Activated T-helper 2 cell treated with anti-CD3 and anti-CD28 coated beads, Interferon-gamma antibody, Interleukin-2, Interleukin-4, amounts not matched to agents 10 μg/mL and 5 μg/mL and 100 μg/mL, durations not matched to agents 14 hours and 24 hours and 36 hours (primary cell): ENCODE measurements at places on chromosomes 3 and 15.

GRCh38 chr15:43268111-43269105 lies 1.7 kb upstream of the TGM5 start:
- DNase-seq = no peak

DNA sequence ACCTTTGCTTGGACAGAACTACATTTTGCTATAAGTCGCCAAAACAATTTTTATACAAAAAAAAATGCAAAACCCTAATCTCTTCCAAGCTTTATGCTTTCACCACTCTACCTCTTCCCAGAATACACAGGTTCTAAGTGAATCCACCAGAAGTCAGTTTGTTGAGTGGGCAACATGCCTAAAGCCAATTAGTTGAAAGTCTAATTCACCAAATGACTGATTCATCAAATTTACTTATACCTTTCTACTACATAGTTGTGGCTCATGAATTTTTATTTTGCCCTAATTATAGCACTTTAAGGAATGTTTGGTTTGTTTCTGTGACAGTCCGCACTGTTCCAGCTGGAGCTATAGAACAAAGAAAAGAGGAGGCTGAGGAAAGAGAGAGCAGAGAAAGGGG lies 265.9 kb upstream of the TGFBR2 start:
- DNase-seq = no peak

DNA sequence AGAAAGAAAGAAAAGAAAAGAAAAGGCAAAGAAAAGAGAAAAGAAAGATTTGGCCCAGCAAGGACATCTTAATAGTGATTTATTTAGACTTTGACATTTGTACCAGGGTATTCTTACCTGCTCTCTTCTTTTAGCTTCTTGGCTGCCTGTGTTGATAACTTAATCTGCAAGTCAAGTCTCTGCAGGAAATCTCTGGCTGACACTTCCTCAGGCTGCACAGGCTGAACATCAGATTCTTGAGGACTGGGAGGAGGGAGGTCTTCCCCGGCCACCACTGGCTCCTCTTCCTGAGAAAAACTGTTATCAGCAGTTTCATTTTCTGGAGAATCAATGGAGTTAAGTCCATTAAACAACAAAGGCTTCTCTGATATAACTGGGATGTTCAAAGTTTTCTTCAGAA lies 12.8 kb downstream of the LYSMD2 start:
- no peak for DNase-seq

DNA sequence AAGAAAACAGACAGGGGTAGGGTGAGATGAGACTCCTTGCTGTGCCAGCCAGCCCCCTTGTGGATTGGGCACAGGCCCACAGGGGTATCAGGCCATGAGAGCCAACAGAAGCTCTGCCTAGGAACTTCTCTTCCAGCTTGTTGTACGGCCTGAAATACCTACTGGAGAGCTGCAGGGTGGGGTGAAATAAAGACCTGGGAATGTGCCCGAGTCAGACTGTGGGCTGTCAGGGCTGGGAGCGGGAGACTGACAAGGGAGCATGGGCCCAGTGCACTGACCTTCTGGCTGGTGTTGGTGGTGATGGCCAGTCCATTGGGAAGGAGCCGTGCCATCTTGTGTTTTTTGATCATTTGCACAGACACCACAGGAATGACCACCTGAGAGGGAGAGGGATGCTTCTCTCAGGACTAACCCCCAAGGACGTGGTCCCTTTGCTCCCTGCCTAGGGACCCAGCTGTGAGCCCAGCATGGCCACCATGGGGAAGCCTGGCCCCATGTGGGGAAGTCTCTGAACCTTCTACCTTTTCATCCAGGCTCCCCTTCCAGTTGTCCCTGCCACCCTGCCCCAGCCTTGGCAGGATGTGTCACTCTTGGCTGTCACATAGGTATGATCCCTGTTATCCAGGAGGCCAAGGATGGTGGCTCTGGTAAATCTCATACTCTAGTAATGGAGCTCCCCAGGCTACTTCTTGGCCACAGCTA lies 30.7 kb downstream of the GRAMD2A start:
- no peak for DNase-seq

GRCh38 chr15:81060907-81061306 lies 60.2 kb downstream of the TLNRD1 start:
- no peak for DNase-seq

DNA sequence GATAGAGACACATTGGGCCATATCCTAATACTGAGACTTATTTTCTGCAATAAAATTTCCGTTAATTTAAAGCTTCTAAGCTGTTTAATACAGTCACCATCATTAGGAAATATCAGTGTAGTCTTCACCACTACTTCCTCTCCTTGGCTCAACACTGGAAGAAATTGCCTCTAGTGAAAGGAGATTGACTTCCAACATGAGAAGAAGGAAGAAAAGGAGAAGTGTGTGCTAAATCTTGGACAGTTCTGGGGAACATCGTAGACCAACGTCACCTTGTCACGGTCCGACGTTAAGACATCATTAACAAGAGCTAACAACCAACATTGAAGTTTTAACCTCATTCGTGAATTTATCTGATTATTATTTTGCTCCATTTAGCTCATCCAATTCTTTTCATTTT lies 987.0 kb upstream of the CFAP20DC start:
- no peak for DNase-seq

DNA sequence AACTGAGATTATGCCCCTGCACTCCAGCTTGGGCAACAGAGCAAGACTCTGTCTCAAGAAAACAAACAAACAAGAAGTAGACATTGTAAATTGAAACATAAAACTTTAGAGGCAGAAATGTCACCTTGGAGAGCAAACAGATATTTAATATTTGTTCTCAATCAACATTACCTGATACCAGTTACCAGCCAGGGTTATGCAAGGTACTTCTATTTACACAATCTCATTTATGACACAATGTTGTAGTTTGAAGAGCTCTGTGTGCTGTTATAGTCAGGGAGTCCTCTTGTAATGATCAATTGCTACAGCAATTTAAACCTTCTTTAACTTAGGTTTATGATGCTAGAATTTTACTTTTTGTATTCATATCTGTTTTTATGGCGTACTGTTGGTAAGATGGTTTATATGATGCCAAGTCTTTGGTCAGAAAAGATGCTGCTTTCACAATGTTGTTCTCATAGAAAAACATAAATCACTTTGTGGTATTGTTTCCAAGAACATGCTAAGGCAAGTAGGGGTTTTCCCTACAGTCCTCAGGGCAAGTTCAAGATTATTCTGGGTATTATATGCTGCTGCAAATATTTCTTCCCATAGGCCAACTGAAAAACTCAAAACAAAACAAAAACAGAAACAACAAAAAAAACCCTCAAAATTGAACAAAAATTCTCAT lies 173.5 kb downstream of the TNIK start:
- no peak for DNase-seq

GRCh38 chr3:42660131-42660715 lies 6.7 kb downstream of the ZBTB47 start:
- DNase-seq = no peak

DNA sequence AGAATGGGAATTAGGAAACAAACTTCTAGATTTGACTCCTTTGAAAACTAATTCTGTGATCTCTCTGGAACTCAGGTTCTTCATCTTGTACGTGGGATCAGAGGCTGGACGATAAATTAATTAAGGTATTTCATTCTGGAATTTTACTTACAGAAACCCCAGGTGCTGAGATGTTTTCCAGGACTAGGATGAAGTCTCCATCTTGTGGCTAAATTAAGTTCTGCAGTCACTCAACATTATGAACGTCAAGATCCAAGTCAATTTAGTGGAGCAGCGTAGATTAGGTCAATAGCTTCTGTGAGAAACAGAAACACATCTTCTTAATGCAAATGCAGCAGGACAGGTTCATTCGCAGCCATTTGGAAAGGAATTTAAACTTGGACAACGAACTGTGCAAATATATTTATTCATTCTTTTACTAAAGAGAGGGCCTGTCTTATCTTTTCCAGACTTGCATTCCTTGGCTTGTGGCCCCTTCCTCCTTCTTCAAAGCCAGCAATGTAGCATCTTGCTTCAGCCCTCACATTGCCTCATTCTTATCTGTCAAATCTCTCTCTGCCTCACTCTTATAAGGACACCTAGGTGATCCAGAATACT lies 26.7 kb upstream of the TMC3 start:
- no peak for DNase-seq

DNA sequence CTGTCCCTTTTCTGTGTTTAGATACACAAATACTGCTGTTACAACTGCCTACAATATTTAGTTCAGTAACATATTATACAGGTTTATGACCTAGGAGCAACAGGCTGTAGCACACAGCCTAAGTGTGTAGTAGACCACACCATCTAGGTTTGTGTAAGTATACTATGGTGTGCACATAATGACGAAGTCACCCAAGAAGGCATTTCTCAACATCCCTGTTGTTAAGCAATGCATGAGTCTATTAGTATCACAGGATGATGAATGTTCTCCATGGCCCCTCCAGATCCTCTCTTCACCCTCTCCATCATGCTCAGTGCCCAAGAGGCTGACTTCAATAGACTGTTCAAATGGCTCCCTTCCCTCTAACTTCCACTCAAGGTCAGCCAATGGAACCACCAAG lies 14.6 kb upstream of the SEC62 start:
- DNase-seq = no peak

- no peak for DNase-seq
Observed at GRCh38 chr3:190301591-190301990, 20.7 kb downstream of the CLDN1 start.

DNA sequence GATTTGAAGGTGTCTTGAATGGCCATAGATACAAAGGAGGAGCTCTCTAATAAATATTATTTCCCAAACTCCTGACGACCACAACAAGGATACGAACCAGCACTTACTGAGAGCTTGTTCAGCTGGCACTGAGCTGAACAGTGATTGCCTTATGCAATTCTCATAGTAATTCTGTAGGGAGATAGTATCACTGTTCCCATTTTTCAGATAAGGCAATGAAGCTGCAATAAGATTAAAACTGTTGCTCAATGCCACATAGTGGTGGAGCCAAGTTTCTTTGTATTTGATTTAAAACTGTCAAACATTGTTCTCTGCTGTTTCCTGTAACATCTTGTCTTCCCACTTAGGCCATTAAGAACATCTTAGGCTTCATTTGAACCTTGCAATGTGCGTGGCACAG lies 163.9 kb downstream of the RPLP1 start:
- no peak for DNase-seq

DNA sequence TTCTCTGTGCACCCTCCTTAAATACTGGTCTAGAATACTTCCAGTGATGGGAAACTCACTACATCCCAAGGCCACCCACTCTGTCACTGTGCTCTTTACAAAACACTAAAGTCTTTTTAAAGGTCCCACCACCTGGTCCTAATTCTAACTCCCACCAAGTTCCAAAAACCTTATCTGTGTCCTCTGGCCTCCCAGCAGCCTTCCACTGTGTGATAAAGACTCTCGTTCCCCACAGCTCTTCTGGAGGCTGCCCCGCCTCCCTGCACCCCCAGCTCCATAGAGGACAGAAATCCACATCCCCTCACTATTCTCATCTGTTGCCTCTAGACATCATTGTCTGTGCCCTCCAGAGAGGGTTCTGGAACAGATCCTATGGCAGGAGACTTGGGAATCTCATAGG lies 276.4 kb downstream of the FAM43A start:
- no peak for DNase-seq

GRCh38 chr15:51341366-51342226 lies at the start of gene GLDN:
Gene GLDN, plus strand, starts transcription at chr15:51341655. Its CDS starts 30 bp downstream, at chr15:51341685.
- no peak for DNase-seq

DNA sequence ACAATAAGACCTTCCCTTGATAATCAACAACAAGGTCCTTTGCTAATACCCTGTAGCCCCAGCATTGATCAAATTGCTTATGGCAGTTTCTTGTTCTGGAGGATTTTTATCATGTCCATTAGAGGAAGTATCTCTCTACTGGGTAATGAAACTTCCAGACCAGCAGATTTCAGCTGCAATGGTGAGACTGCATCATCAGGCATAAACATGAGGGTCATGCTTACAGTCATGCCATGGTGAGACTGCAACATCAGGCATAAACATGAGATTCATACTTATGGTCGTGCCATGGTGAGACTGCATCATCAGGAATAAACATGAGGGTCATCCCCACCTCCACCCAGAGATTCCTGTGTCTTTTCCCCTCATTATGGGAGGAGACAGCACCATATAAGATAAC lies 129.0 kb upstream of the LIPC start:
- DNase-seq = no peak

DNA sequence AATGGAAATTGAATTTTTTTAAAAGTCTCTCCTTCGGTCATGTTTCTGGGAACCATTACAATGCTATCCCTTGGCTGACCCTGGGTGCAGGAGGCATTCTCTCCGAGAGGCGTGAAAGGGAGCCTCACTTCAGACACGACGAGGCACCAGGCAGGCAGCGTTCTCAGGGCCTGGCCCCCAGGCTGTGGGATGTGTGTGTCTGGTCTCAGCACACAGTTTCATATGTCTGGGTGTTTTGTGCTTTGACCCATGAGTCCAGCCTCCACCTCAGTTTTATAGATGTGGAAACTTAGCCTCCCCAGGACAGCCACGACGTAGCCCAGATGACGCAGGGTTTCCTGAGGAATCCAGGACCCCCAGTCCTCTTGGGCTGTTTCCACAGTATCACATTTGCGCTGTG lies 34.0 kb downstream of the FGD5 start:
- no peak for DNase-seq

DNA sequence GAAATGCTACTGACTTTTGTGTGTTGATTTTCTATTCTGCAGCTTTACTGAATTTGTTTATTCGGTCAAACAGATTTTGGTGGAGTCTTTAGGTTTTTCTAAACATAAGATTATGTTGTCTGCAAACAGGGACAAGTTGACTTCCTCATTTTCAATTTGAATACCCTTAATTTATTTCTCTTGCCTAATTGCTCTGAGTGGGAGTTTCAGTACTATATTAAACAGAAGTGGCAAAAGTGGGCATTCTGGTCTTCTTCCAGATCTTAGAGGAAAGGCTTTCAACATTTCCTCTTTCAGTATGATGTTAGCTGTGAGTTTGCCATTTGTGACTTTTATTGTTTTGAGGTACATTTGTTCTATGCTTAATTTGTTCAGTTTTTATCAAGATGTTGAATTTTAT lies 268.5 kb downstream of the WNT5A start:
- no peak for DNase-seq

GRCh38 chr15:41856262-41856661 lies 17.6 kb downstream of the PLA2G4B start:
- DNase-seq = no peak
